BJ (cell line): ENCODE measurements at places on chromosomes 5 and 9.
A peak's percentile ranks its signal among the peaks of the same experiment; 100 is the strongest.

- DNase-seq: no peak
These were observed 1.0 kb upstream of the GRM6 start for GRCh38 chr5:178996156-178996555.

- no peak for DNase-seq
These were observed 287.9 kb downstream of the SEC61B start for GRCh38 chr9:99509900-99510535.

GRCh38 chr5:115392611-115393010 is 96.2 kb upstream of the CCDC112 start:
- DNase-seq: peak; percentile 65

GRCh38 chr9:127974769-127975261 is 6.0 kb downstream of the EEIG1 start:
- no peak for DNase-seq
